NCI-H2029 treated with DMSO at 0.1 percent for 48 hours (cell line): ENCODE measurements at places on chromosomes 4 and X.

- DNase-seq: no peak
Measured at GRCh38 chr4:102358128-102358527, 12.8 kb upstream of the SLC39A8 start.

DNA sequence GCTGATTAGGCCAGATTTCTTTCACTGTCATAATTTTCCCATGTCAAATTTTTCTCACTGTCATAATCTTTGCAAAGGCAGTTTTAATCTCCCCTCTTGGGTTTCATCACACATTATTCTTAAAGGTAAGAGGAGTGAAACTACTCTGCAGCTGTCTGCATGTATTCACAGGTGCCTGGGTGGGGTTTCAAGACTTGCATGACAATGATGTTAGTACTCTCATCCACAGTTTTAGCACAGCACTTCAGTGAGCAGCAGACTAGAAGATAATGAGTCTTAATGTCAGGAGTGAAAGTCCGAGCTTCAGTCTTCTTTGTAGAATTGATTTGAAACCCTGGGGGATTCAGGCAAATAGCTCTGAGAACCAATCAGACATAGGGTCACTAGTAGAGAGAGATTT, 182.5 kb upstream of the GALNT7 start:
- no peak for DNase-seq

DNA sequence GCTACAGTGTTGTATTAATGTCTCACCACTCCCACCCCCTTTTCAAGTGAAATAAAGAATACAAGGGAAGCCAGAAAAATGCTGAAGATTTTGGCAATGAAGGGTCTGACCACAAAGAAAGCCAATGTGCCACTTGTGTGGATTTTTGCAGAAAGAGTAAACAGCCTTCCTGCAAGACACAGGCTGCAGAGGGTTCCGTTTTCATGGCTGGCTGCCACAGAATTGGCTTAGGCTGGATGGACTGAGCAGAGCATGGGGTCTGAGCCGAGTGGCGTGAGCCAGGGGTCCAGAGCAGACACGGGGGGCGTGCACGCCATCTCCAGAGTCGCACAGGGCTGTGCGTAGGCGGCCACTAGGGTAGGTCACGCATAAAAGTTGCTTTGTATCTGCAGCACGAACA, 69.2 kb downstream of the MTNR1A start:
- no peak for DNase-seq

DNA sequence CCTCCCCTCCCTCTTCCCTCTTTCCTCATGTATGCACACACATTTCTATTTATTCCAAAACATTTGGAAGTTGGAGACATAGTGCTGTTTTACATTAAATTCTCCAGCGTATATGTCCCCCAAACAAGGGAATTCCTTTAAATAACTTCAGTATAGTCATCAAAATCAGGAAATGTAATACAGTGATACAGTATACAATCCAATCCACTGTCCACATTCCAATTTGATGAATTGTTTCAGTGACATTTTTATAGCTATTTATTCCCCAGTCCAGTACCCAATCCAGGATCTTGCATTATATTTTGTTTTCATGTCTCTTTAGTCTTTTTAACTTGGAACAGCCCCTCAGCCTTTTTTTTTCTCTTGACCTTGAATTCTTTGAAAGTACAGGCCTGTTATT, 233.0 kb downstream of the DKK2 start:
- no peak for DNase-seq

DNA sequence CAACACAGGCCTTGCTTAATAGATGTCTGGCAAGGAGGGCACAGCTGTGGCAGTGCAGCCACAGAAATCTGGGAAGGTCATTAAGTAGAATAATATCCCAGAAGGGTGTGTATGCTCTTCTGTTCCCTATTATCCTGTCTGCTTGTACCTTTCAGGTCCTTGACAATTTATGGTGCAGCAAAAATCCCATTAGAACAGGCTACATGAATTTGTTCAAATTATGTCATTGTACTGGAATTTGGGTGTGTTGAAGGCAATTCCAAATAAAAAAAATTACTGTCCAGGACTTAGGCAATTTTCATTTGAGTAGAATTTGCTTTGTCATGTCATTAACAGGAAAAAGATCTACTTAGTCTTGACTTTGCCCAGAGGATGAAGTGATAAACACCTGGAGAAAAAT, 192.1 kb downstream of the IDS start:
- no peak for DNase-seq

DNA sequence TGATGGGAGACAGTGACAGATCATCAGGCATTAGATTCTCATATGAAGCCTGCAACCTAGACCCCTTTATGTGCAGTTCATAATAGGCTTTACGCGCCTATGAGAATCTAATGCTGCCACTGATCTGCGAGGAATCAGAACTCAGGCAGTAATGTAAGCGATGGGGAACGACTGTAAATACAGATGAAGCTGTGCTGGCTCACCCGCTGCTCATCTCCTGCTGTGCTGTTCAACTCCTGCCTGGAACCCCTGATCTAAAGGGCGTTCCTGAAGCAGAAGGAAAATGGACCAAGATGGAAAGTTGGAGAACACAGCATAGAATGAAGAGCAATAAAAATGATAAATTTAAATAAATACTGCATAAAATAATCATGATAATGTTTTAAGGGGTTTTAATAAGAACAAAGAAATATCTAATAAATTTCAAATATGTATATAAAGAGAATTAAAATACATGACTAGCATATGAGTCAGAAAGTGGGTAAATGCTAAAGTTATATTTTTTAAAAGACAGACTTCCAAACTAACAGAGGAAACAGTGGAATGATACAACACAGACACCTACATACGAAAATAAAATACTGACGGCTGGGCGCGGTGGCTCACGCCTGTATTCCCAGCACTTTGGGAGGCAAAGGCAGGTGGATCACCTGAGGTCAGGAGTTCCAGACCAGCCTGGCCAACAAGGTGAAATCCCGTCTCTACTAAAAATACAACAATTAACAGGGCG, 59.2 kb downstream of the RBM47 start:
- no peak for DNase-seq

DNA sequence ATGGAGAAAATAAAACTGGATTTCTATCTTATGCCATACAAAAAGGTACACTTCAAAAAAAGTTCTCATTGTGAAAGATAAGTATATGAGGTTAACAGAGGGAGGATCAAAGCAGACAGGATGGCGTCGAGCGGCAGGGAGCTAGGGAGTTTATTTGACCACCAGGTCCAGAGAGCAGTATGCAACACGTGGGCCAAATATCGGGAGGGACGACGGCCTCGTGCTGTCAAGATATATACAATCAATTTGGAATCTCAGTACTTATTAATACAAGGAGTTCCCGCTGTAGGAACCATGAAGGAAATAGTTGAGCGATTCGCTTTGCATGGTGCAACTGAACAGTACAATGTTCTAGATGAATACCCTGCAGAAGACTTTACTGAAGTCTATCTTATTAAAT, 1069.4 kb upstream of the INTU start:
- no peak for DNase-seq

GRCh38 chr4:159142241-159142640, 39.4 kb downstream of the RAPGEF2 start:
- DNase-seq: no peak

GRCh38 chrX:8455557-8455956, 9.1 kb upstream of the VCX3B start:
- DNase-seq: no peak

- DNase-seq: no peak
Measured at GRCh38 chrX:27619975-27620374, 29.8 kb downstream of the DCAF8L2 start.

DNA sequence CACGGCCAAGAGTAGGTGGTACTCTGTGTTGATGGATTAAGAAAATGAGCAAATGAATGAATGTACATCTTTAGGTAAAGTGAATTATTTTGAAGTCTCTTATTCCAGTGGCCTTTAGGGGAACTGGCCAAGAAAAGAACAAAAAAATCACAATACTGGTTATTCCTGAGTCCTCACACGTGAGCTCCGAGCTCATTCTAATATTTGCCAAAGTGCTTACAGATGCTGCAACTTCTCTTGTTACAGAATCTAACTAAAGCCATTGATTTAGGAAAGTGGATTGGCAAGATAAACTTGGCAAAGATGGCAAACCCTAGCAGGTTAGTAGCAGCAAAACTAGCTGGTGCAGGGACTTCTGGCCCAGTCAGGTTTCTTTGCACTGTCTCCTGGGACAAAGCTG, 37.6 kb downstream of the IDS start:
- DNase-seq: no peak

- DNase-seq: no peak
Measured at GRCh38 chr4:136731025-136731424, 801.3 kb downstream of the PCDH18 start.

DNA sequence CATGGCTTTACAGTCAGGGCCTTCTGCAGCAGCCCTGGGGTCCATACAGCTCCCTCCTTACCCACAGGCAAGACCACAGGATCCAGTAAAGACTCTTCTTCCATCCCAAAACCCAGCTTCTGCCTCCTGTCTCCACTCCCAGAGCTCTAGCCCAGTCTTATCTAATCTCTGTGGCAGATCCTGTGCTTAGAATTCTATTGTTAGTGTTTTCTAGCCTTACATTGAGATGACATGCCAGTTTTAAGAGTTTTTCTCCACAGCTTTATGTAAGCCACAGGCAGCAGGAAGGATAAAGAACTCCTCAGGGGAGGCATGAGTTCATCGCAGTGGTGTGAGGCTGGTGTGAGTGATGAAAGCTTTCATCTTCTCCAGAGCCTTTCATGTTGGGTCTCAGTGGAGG, 129.1 kb downstream of the RCHY1 start:
- no peak for DNase-seq

DNA sequence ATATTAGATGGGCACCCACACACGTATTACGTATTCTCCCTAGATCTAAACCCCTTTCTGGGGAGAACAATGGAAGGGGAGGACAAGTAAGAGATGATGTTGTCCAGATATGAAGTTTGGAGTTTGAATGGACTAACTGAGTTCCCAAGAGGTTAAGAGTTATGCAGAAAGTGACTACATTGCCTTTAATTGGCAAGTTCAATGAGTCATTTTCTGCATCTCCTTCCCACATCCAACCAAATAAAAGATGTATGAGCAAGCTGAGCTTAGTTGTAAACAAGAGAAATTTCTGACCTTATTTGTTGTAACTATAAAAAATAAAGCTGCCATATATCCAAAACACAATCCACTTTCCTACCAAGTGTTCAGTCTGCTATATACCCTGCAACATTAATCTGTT, 50.5 kb downstream of the TIGD2 start:
- no peak for DNase-seq

- no peak for DNase-seq
Measured at GRCh38 chr4:3299976-3300671, 7.3 kb downstream of the RGS12 start.

- no peak for DNase-seq
Measured at GRCh38 chr4:137263206-137263605, 269.1 kb downstream of the PCDH18 start.

- no peak for DNase-seq
Measured at GRCh38 chrX:16458208-16458607, 191.8 kb upstream of the S100G start.

- no peak for DNase-seq
Measured at GRCh38 chr4:77731656-77732055, 87.5 kb downstream of the CNOT6L start.
